ENCODE measurements at places on chromosomes 5 and 9.

- no peak for DNase-seq
These were observed 559 bp downstream of the ROR2 start for GRCh38 chr9:91949392-91949945.

DNA sequence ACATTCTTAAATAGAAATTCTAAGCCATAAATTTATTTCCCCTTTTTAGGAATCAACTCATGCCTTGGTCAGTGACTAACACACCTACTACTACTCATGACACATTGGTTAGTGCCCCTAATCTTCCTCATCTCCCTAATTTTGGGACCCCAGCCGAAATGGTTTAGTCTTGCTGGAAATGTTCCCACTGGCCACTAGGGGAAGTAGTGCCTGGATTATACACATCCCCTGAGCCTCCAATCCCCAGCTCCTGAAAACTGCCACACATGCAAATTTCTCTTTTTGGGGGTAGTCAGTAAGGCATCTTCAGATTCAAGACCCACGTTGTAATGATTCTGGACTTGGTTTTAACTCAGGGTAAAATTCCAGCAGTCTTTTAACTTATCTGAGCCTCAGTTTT, 79.8 kb downstream of the HSD17B3 start:
- DNase-seq: no peak

DNA sequence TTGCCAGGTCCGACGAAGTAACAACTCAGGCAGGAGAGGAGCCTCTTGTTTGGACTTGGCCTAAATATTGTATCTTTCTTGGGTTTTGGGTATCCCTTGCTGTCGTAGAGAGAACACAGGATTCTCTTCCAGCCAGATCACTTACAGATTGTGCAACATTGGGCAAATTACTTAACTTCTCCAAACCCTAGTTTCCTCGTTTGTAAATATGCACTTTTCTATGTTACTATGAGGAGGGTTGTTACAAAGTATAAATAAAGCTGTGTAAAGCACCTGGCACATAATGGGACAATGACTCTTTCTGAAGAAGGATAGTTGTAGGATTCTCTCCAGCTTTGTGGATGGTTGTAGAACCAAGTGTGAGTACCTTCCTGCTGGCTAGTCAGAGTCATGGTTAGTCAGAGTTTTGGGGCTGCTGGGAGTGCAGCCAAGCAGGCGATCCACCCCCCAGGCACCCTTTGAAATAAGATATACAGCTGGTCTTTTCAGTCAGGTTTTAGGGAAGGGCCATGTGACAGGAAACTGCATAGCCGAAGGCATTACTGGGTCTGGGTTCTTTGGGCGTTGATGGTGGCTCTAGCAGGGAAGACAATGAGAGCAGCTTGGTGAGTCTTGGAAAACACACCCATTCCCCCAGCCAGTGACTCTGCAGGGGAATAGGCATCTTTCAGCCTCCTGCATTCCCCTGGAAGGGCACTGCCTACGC, 49.9 kb upstream of the GDNF start:
- DNase-seq: no peak

- DNase-seq: no peak
These were observed 33.5 kb downstream of the SHC3 start for GRCh38 chr9:89145097-89145496.
